ENCODE measurements at places on chromosomes 7 and 10. TPM values are rescaled to one million over a fixed set of nuclear protein-coding genes. Genes with fewer than 3 reads are reported as not detected.

Gene CALML3
- total RNA-seq = not detected

Gene IGFBP3
- total RNA-seq = 32.8 TPM

Gene TTYH3
- 64.6 TPM for total RNA-seq

GRCh38 chr7:46811529-46811928 is 770.4 kb downstream of the TNS3 start:
- no peaks in the 10 kb centered on the region for H3K36me3 ChIP-seq
- no peak overlapping the region for H3K27ac ChIP-seq
- DNase-seq = no peak
- H3K27me3 ChIP-seq = no peaks in the 10 kb centered on the region
- no peak overlapping the region for H3K4me3 ChIP-seq
- H3K4me1 ChIP-seq = no peaks in the 10 kb centered on the region

- no peak overlapping the region for H3K27ac ChIP-seq
- H3K36me3 ChIP-seq = no peaks in the 10 kb centered on the region
- H3K27me3 ChIP-seq = no peaks in the 10 kb centered on the region
- no peak for DNase-seq
- no peak overlapping the region for H3K4me3 ChIP-seq
- H3K4me1 ChIP-seq = peaks cover 3% of the 10 kb centered on the region
Measured at GRCh38 chr7:43754596-43754995, 3.9 kb upstream of the BLVRA start.

- peak overlapping the region; percentile 95 for H3K27ac ChIP-seq
- H3K36me3 ChIP-seq = peaks cover 26% of the 10 kb centered on the region
- peak overlapping the region; percentile 86 for H3K4me3 ChIP-seq
- peaks cover 9% of the 10 kb centered on the region for H3K4me1 ChIP-seq
Measured at GRCh38 chr10:93701866-93702209, 554 bp downstream of the FRA10AC1 start.

Gene SLC18A3
- total RNA-seq = not detected

DNA sequence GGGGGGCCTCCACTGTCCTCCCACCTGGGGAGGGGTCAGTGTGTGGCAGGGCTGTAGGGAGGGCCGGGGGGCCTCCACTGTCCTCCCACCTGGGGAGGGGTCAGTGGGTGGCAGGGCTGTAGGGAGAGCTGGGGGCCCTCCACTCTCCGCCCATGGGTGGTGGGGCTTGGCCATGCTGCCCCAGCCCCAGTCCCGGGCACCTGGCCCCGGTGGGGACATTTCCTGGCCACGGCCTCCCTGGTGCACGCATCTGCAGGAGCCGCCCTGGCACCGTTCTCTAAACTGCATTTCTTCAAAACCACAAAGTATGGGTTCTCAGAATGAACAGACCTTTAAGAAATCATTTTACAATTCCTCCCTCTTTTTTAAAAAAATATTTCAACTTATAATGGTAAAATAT is 89.3 kb upstream of the PDGFA start:
- no peak overlapping the region for H3K4me3 ChIP-seq
- no peak for DNase-seq
- peaks cover 19% of the 10 kb centered on the region for H3K4me1 ChIP-seq
- no peak overlapping the region for H3K27ac ChIP-seq

DNA sequence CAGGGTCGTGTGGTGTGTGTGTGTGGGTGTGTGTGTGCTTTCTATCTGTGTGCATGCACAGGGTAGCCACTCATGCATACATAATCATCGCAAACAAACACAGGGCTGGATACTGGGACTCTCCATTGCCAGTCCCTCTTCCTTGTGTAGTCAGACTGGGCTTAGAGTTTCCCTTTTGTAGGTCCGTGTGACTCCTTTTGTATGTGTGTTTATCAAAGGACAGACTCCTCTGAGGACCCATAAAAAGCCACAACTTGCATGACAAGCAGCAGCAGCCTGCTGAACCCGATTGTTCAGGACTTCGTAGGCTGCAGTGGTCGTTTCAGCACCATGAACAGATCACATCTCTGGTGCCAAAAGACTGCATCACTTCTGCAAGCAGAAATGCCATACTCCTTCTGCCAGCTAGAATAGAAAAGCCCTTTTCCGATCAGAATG is 895 bp downstream of the VSTM2A start:
- H3K27ac ChIP-seq = no peak overlapping the region
- peaks cover 89% of the 10 kb centered on the region for H3K27me3 ChIP-seq
- peaks cover 3% of the 10 kb centered on the region for H3K4me1 ChIP-seq
- no peak overlapping the region for H3K4me3 ChIP-seq

Gene CPEB3
- total RNA-seq = 4.5 TPM

DNA sequence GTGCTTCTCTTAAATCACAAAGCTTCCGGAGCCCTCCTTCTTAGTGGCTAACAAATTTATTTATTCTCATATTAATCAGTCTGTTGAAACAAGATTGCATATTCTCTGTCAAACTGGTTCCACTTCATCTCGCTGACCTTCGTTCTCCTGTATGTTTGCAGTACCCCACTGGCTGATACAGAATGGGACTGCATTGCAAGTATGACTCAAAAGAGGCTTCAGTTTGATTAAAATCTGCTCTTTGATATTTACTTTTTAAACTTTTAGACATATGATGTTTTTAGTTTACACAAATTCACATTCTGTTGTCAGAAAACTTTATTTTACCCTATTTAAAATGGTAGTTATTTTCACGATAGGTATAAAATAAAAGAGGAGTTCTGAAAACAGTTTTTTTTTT is 14.3 kb upstream of the ARHGAP12 start:
- no peaks in the 10 kb centered on the region for H3K36me3 ChIP-seq
- no peaks in the 10 kb centered on the region for H3K27me3 ChIP-seq
- H3K4me3 ChIP-seq = no peak overlapping the region
- H3K4me1 ChIP-seq = no peaks in the 10 kb centered on the region

GRCh38 chr7:35694161-35694783 is 663 bp downstream of the HERPUD2 start:
- H3K4me3 ChIP-seq = peak overlapping the region; percentile 72
- DNase-seq = no peak
- H3K27me3 ChIP-seq = no peaks in the 10 kb centered on the region
- peaks cover 15% of the 10 kb centered on the region for H3K4me1 ChIP-seq

- no peak overlapping the region for H3K27ac ChIP-seq
- no peak for DNase-seq
- H3K27me3 ChIP-seq = peaks cover 4% of the 10 kb centered on the region
- H3K4me3 ChIP-seq = no peak overlapping the region
Measured at GRCh38 chr10:130002606-130003005, 38.5 kb upstream of the EBF3 start.

Gene TMEM196
- not detected for total RNA-seq

DNA sequence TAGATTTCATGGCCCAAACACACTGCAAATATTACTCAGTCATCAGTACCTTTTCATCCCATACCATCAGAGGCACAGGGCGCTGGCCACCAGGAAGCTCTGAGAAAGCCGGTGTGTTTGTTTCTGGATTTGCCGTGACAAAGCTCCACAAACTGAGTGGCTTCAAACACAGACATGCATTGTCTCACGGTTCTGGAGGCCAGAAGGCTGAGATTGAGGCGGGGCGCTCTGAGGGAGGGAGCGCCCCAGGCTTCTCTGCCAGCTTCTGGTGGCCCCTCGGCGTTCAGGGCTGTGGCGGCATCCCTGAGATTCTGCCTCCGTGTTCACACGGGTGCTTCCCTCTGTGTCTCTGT is 3.7 kb upstream of the TTYH3 start:
- no peaks in the 10 kb centered on the region for H3K36me3 ChIP-seq
- peaks cover 1% of the 10 kb centered on the region for H3K4me1 ChIP-seq
- H3K4me3 ChIP-seq = no peak overlapping the region
- no peak overlapping the region for H3K27ac ChIP-seq

GRCh38 chr10:86905429-86905828 is 52.0 kb downstream of the MMRN2 start:
- H3K27me3 ChIP-seq = no peaks in the 10 kb centered on the region
- H3K4me3 ChIP-seq = no peak overlapping the region
- DNase-seq = no peak
- H3K27ac ChIP-seq = peak overlapping the region; percentile 62
- peaks cover 38% of the 10 kb centered on the region for H3K4me1 ChIP-seq

GRCh38 chr7:116231949-116232348 is 21.6 kb downstream of the TES start:
- no peaks in the 10 kb centered on the region for H3K4me1 ChIP-seq
- no peak overlapping the region for H3K27ac ChIP-seq
- no peak overlapping the region for H3K4me3 ChIP-seq
- H3K27me3 ChIP-seq = no peaks in the 10 kb centered on the region

- no peaks in the 10 kb centered on the region for H3K36me3 ChIP-seq
- peaks cover 35% of the 10 kb centered on the region for H3K4me1 ChIP-seq
- no peaks in the 10 kb centered on the region for H3K27me3 ChIP-seq
Measured at GRCh38 chr7:116357781-116358670, 141.5 kb upstream of the CAV2 start.

Gene OR2A12
- not detected for total RNA-seq

Gene PRR15
- 4.9 TPM for total RNA-seq

Gene LDB3
- 213 TPM for total RNA-seq

DNA sequence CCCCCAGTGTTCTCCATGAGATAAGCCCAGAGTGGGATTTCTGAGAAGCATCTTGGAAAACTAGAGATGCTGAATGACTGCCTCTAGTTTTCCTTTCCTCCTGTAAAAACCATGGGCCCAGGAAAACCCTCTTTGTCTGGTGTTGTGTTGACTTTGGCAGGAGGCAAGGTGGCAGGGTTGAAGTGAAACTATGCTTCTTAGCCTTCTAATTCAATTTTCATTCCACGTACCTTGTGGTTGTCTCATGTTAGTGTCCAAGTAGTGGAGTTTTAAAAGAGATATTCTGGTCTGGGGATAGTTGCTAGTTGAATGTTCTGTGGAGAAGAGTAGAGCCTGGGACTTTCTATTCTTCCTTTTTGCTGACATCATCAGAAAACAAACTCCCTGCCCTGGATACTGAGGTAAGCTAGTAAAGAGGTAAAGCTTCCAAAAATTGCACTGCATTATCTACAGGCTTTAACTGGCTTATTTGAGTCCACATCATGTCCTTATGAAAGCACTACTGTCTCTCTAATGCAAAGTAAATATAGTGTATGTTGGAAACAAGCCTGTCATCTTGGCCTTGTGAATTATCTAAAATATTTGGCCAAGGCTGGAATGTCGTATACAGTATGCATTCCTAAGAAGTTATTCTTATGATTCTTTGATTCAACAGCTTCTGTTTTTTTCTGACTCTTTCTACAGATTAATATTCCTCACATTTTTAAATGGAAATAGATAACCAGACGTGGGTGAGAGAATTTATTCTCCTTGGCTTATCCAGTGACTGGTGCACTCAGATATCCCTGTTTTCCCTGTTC is at the start of gene OR2F2:
OR2F2 (plus strand) TSS at position 708 of the 800 bp plus-strand sequence; CDS start at position 708, 0 bp downstream.
- no peak within 1 kb of the TSS for H3K27ac ChIP-seq
- no peaks in the 10 kb centered on the region for H3K27me3 ChIP-seq

GRCh38 chr10:122188706-122189105 is 82.4 kb upstream of the BTBD16 start:
- no peak for DNase-seq
- H3K4me1 ChIP-seq = peaks cover 24% of the 10 kb centered on the region
- no peaks in the 10 kb centered on the region for H3K36me3 ChIP-seq
- peak overlapping the region; percentile 46 for H3K27ac ChIP-seq

GRCh38 chr10:78657163-78657861 is 411.5 kb upstream of the ZMIZ1 start:
- H3K27ac ChIP-seq = peak overlapping the region; percentile 50
- H3K4me1 ChIP-seq = peaks cover 13% of the 10 kb centered on the region
- H3K4me3 ChIP-seq = no peak overlapping the region
- H3K36me3 ChIP-seq = no peaks in the 10 kb centered on the region

GRCh38 chr7:135512135-135512887 is 2.4 kb upstream of the CNOT4 start:
- H3K4me3 ChIP-seq = no peak overlapping the region
- no peaks in the 10 kb centered on the region for H3K36me3 ChIP-seq
- H3K27ac ChIP-seq = no peak overlapping the region
- no peaks in the 10 kb centered on the region for H3K27me3 ChIP-seq
- DNase-seq = peak; percentile 63
- H3K4me1 ChIP-seq = peaks cover 13% of the 10 kb centered on the region

Gene ITGA8
- total RNA-seq = 1.6 TPM

DNA sequence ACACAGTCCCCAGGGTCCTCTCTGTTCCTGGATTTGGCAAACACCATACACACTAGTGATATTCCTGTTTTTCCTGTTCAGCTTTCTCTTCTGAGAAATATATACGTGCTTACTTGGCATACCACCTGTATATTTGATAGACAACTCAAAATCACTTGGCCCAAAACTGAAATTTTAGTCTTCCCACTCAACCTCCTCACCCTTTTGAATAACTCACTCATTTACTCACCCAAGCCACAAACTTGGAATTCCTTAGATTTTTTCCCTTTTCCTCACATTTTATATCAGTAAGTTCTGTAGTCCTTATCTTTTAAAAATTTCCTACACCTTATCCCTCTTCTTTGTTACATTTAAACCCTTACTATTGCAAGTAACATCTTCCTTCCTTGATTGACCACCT is 143.4 kb downstream of the PPP1R3A start:
- no peak overlapping the region for H3K4me3 ChIP-seq
- no peak for DNase-seq
- no peaks in the 10 kb centered on the region for H3K27me3 ChIP-seq
- H3K36me3 ChIP-seq = no peaks in the 10 kb centered on the region

GRCh38 chr7:66047426-66047825 is 28.2 kb upstream of the ASL start:
- H3K27ac ChIP-seq = no peak overlapping the region
- no peaks in the 10 kb centered on the region for H3K36me3 ChIP-seq
- peaks cover 17% of the 10 kb centered on the region for H3K27me3 ChIP-seq
- H3K4me1 ChIP-seq = peaks cover 5% of the 10 kb centered on the region

DNA sequence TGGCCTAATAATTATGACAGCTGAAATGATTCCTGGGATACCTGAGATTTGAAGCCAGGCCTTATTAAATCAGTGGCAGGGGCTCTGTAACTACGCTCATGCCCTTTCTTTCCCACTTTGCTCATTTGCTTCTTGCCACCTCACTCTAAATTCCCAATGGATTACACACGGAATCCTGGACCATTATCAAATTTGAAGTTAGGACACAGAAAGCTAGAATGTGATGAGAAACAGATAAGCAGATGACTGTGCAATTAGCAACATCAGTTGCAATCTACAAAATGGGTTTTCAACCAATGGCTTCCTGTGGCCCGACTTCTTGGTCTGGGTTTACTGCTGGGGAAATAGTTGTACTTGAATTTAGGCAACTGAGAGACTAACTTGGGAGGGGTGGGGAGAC is 374.3 kb downstream of the INHBA start:
- no peaks in the 10 kb centered on the region for H3K4me1 ChIP-seq
- H3K27ac ChIP-seq = no peak overlapping the region
- H3K4me3 ChIP-seq = no peak overlapping the region
- H3K27me3 ChIP-seq = no peaks in the 10 kb centered on the region

Gene HABP2
- total RNA-seq = not detected

DNA sequence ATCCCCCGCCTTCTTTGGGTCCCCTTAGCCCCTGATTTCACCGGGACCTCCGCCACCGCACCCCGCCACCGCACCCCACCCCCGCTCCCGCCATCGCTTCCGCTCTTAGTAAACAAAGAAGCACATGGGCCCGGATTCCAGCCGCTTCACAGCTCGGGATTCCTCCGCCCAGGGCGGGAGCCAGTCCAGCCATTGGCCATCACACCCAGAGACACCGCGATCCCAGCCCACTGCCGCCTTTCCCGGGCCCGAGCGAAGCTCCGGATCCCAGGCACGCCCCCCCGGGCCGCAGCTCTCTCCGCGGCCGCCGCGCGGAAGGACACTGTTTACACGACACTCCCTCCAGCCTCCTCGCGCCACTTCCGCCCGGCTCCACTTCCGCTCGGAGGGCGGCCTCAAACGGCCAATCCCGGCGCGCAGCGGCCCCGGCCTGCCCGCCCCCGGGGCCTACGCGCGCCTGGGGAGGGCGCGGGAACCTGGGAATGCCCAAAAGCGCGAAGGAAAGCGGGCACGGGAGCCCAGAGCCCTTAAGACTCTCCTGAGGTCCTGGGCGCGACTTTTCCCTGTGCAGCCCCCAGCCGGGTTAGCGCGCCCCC is 679 bp downstream of the MCM7 start:
- peak; percentile 100 for DNase-seq
- peak overlapping the region; percentile 88 for H3K27ac ChIP-seq

Gene ACTL6B
- total RNA-seq = not detected
